ENCODE measurements at places on chromosomes 5 and 9. TPM values are rescaled to one million over a fixed set of nuclear protein-coding genes. Genes with fewer than 3 reads are reported as not detected.

EXOSC3 gene
- 27.2 TPM for total RNA-seq

TLX3 gene
- not detected for total RNA-seq

RMRP gene
- 21,117 TPM for total RNA-seq

NOXA1 gene
- total RNA-seq: 0.39 TPM

NSG2 gene
- not detected for total RNA-seq

ZBTB5 gene
- 12.3 TPM for total RNA-seq

SLCO4C1 gene
- not detected for total RNA-seq

SHOC1 gene
- total RNA-seq: 0.11 TPM

NEUROG1 gene
- not detected for total RNA-seq

MSX2 gene
- 6.0 TPM for total RNA-seq

KIAA1958 gene
- total RNA-seq: 1.7 TPM

CCNJL gene
- total RNA-seq: 0.13 TPM

ZNF169 gene
- total RNA-seq: 5.9 TPM

PAX5 gene
- total RNA-seq: not detected

FBP1 gene
- 1.2 TPM for total RNA-seq

LHX3 gene
- not detected for total RNA-seq

GABRA1 gene
- not detected for total RNA-seq

ADAMTS19 gene
- not detected for total RNA-seq

TSTD2 gene
- total RNA-seq: 17.9 TPM

SLC46A2 gene
- total RNA-seq: not detected

STPG3 gene
- not detected for total RNA-seq

RORB gene
- under 0.01 TPM for total RNA-seq

DPM2 gene
- total RNA-seq: 11.4 TPM

FBP2 gene
- total RNA-seq: not detected

COQ4 gene
- total RNA-seq: 29.1 TPM

HRCT1 gene
- 4.7 TPM for total RNA-seq

HMGCS1 gene
- total RNA-seq: 75.9 TPM
